ENCODE measurements at places on chromosomes 11 and 22.

GRCh38 chr11:82718307-82718706 lies 15.4 kb downstream of the FAM181B start:
- DNase-seq, result no peak

DNA sequence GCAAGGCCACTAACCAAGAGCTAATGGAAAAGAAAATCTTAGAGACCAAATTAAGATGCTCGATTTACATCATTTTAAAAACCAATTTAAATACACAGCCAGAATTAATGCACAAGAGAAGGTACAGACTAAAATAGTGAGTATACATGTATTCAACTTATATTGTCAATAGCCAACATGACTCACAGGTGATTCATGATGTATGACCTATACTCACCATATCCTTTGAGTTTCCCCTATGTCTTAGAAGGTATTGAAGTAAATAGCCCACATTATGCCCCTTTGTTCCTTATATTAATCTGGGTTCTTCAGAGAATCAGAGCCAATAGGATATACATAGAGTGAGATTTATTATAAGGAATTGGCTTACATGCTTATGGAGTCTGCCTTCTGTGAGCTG lies 97.5 kb upstream of the ANO3 start:
- no peak for DNase-seq

DNA sequence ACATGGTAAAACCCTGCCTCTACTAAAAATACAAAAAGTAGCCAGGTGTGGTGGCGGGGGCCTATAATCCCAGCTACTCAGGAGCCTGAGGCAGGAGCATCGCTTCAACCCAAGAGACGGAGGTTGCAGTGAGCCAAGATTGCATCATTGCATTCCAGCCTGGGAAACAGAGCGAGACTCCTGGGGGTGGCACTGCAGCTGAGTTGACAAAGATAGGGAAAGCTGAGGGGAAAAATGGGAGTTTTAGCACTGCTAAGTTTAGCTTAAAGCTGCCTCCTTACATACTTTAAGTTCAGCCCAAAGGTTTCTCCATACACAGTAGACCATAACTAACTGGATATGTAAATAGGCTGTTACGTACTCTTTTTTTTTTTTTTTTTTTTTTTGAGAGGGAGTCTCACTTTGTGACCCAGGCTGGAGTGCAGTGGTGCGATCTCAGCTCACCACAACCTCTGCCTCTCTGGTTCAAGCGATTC lies 9.0 kb upstream of the USP28 start:
- DNase-seq, result no peak

DNA sequence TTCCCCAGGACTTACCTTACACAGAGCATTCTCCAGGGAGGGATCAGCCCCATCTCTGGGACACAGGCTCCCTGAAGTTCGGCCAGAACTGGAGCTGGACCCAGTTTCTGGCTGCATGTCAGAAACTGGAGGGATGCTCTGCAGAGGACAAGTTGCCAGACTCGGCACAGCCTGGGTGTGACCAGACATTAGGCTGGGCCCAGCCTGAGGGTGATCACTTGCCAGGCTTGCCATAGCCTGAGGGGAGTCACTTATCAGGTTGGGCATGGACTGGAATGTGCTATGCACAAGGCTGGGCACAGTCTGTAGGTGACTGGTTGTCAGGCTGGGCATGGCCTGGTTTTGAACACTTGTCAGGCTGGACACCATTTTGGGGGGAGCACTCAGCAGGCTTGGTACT lies 30.7 kb upstream of the STK33 start:
- no peak for DNase-seq

DNA sequence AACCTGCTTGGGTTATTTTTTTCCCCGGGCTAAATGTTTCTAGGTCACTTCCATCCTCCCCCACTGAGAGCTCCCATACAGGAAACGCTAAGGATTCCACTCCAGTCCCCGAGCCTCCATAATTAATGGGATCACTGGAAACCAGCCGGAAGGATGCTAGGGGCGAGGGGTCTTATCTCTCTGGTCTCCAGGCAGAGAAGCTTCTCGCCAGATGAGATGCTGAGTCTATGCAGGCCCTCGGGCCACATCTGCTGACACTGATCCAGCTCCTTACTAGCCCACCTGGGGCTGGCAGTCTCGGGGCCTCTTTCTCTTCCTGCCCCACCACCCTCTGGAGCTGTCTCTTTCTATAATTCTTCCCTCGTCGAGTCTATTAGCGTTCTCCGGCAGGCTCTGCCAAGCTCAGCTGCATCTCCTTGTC lies 125.9 kb upstream of the SYT13 start:
- no peak for DNase-seq
